ENCODE measurements at places on chromosomes 4 and X.

GRCh38 chr4:168619266-168619631 lies 122.4 kb downstream of the PALLD start:
- no peak for DNase-seq

DNA sequence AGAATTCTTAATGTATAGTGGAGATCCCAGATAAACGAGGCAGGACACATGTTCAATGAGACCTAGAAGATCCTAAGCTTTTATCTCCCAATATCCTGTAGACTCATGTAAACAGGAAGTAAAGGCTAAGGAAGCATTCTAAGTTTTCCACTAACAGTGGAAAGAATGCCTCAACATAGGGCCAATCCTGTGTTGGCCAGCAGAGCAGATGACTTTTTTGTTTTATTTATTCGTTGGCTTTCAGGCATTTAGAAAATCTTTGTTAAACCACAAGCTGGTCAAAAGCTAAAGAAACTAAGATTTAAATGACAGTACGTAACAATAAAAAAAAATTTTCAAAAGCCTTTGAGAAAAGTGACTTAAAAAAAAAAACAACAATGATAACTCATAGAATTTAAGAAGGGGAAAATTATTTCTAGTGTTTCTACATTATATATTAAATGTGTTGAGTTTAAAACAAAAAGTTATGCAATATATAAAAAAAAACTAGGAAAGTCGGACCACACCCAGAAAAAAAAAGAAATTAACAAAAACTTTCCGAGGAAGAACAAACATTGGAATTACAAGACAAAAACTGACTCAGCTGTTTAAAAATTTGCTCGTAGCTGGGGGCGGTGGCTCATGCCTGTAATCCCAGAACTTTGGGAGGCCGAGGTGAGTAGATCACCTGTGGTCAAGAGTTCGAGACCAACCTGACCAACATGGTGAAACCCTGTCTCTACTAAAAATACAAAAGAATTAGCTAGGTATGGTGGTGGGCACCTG lies 759.3 kb downstream of the FSTL5 start:
- DNase-seq: no peak

- no peak for DNase-seq
Measured at GRCh38 chr4:3267576-3268394, 18.8 kb downstream of the MSANTD1 start.

DNA sequence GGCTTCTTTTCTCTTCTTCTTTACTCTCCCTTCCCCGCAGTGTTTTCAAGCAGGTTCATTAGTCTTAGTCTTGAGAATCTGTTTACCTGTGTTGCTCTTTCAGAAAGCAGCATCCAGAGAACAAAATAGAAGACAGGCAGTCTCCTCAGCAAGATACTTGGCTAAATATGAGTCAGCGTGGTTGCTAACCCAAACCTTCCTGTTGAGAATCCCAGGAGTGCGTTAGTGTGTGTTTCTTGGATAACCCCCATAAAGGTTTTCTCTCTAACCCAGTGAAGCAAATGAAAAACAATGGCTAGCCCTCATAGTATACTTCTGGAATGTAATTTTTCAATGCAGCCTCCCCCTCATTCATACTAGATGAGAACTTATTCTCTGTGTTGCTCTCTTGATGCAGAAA lies 41.1 kb downstream of the BMPR1B start:
- no peak for DNase-seq

DNA sequence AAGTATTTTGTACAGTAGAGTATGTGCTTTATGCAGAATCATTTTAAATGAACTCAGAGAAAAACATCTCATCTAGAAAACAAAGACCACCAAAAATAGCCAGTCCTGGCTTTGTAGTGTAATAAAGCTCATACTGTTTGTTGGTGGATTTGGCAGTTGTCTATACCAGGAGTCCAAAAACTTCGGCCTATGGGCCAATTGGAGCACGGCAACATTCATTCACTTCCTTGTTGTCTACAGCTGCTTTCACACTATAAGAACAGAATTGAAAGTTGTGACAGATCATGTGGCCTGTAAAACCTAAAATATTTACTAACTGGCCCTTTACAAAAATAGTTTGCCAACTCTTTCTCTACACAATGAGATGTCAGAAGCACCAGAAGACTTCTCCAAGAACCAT lies 5.3 kb downstream of the FBXW7 start:
- no peak for DNase-seq

GRCh38 chr4:17665852-17666251 lies 51.4 kb downstream of the MED28 start:
- no peak for DNase-seq

DNA sequence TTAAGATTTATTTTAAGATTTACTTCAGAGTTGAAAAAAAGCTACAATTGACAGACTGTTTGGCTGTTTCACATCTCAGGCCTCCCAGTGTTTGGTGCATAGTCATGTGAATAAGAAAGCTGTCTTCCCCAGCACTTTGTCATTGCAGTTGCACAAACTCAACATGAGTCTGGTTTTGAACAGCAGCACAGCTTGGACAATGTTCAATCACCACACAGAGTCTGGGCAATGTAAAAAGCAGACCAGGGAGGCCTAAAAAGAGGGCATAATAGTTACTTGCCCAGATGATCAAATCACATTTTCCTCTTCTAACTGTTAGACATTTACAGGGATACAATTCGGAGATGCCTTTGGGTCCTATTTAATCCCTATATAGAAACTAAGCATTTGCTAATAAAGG lies 1055.0 kb downstream of the RPA4 start:
- no peak for DNase-seq

- DNase-seq: no peak
Measured at GRCh38 chr4:97558204-97558778, 585.0 kb downstream of the STPG2 start.

All from NCI-H1930 (cell line).